ENCODE measurements at places on chromosomes 7 and 10. TPM values are rescaled to one million over a fixed set of nuclear protein-coding genes. Genes with fewer than 3 reads are reported as not detected.

TUBAL3 gene
- not detected for total RNA-seq

ACSL5 gene
- total RNA-seq = 2.3 TPM

ARHGEF5 gene
- total RNA-seq = 1.8 TPM

INA gene
- total RNA-seq = 223 TPM

ARHGAP12 gene
- 101 TPM for total RNA-seq

ANKRD61 gene
- 0.46 TPM for total RNA-seq

C10orf67 gene
- 1.2 TPM for total RNA-seq
